ENCODE measurements at places on chromosomes 6 and 20.

- no peak for DNase-seq
Observed at GRCh38 chr20:2338411-2339066, 42.2 kb upstream of the TGM6 start.

DNA sequence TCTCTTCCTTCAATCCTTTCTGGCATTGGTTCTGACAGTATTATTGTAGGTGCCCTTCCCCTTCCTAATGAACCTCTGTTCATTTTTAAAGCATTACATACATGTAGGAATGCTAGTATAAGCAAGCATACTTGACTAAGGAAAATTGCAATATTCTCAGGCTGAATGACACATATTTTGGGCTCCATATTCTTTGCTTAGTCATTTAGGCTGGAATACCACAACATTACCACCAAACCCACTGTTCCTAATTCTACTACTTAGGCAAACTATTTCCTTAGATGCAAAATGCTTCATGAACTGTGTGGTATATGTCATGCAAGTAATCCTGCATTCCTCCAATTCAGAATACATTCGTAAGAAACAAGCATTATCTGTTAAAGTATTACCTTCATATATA, 113.9 kb downstream of the PRDM1 start:
- DNase-seq, result no peak

DNA sequence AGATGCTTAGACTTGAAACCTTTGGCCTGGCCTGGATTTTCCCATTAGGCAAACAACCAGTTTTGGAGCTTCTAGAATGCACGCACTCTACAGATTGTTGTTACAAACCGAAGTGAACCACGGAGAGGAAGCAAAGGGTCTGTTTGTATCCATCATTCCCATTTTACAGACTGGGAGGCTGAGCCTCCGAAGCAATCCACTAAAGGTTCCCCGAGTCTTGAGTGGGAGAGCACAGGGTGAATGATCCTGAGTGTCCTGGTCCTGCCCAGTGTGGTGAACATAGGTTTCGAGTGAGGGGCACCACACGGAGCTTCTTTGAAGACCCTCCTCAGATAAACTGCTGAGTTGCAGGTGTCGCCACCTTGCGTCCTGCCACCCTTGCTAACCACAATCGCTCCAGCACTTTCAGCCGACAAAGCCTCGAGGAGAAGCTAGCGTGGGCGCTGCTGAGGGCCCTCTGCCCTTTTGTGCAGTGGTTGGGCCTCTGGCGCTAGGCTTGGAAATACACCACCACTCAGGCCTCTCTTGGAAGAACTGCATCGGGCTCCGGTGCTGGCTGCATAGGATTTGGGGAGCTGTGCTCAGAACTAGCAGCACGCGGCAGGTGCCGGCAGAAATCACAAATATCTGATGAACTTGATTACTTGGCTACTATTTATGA, 1.4 kb upstream of the PRDM13 start:
- DNase-seq, result no peak

- DNase-seq, result peak; percentile 91
Observed at GRCh38 chr20:56630086-56630493, 984 bp downstream of the TFAP2C start.

- no peak for DNase-seq
Observed at GRCh38 chr6:37182736-37183590, 13.0 kb downstream of the PIM1 start.

DNA sequence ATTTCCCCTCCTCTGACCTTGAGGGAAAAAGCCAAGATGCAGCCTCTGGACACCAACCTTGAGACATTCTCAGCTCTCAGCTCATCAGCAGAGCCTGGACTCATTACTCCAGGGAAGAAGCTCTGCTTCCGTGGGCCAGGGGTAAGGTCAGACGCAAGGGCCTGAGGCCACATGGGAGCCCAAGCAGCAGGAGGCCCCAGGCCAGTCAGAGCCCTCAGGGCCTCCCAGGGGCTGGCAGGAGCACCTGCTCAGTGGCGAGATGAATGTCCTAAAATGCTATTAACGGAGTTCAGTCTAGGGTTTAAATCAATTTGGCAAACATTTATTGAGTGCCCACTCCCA, 208.6 kb downstream of the ERMARD start:
- DNase-seq, result peak; percentile 31

- no peak for DNase-seq
Observed at GRCh38 chr6:166221040-166221439, 53.4 kb upstream of the TBXT start.

DNA sequence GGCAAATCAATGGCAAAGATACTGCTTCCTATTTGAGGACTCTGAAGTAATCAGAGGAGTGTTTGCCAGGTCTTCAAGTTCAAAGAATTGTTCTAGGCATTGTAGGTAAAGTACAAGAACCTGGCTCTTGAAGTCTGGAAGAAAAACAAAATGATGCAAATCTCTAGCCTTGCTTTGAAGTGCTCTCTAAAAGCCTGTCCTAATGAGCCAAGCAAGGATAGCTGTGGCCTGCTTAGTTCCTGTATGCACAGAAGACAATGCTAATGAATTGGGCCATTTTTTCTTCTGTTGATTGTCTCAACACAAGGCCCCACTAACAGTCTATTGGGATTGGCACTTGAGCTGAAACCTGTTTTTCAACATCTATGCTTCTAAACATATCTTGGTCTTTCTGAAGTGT, 165.0 kb upstream of the POU3F2 start:
- no peak for DNase-seq

GRCh38 chr20:62452475-62453095, 23.2 kb downstream of the GATA5 start:
- DNase-seq, result no peak

DNA sequence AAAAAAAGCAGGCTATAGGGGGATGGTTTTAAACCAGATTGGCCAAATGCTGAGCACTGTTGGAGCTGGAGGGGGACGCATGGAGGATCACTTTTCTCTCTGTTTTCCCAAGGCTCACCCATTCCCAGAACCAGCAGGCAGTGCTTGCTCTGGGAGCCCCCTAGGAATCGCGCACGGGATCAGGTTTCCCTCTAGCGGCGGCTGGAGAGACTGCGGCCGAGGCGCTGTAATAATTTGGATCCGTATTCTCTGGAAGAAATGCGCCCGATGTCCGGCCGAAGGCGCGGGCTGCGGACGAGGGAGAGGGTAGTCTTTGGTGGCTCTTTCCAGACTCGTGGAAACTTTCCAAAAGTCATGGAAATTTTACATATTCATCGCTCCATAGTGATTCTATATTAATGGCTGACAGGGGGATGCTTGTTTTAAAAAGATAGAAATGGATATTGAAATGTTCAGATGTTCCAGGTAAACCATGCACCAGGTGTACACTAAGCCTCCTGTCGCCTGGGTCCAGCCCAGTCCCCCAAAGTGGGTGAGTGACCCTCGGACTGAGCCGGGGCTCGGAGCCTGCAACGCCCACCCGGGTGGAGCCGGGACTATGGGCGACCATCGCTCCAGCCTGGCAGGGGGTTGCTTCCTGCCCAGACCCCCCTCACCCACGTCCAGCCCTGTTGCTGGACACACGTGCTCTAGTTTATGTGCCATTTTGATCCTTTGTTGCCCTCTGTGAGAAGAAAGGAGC, 78.7 kb upstream of the PHACTR3 start:
- DNase-seq, result peak; percentile 58
